ENCODE measurements at places on chromosomes 4 and X. TPM values are rescaled to one million over a fixed set of nuclear protein-coding genes. Genes with fewer than 3 reads are reported as not detected.

Gene PDGFC
- polyA plus RNA-seq: 23.5 TPM

Gene LUZP4
- not detected for polyA plus RNA-seq

Gene PJA1
- polyA plus RNA-seq: 36.9 TPM

Gene SSR4
- 240 TPM for polyA plus RNA-seq

Gene SLC26A1
- polyA plus RNA-seq: 10.1 TPM

Gene MAOB
- polyA plus RNA-seq: 130 TPM

DNA sequence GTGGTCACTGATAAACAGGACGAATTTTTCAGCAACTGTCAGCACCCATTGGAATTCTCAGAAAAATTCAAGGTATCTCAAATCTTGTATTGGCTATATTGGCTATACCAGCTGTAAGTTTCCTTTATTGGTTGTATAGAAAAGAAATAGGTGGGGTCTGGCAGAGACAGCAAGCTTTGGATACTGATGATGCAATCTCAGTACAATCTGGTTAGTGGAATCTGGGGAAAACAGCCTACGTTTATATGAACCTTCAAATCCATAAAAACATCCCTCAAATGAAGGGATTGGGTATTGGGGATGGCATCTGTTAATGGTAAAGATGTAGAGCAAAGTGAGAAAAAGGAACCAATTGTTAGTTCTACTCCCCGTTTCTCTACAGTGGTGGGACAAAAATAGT lies 76.4 kb upstream of the MBNL3 start:
- no peak for DNase-seq

DNA sequence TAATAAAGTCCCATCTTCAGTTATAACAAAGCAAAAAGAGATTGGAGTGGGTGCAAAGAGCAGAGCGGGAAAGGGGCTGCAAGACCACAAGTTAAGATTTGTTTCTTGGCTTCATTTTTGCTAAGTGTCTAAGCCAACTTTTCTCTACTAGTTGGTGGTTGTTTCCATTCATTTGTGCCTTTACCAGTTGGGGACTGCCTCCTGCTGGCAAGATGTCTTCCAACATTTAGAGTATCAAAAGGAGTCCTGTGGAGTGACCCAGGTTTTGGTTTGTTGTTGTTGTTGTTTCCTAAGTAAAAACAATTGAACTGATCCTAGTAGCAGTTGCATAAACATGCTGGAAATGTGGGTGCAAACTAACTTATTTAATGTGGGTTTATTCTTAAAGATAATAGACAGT lies 121.1 kb downstream of the SPATA18 start:
- DNase-seq: no peak

GRCh38 chrX:118249146-118249545 lies 96.8 kb upstream of the WDR44 start:
- DNase-seq: no peak

GRCh38 chr4:170193496-170193895 lies 103.7 kb upstream of the AADAT start:
- DNase-seq: no peak

GRCh38 chr4:26729027-26729426 lies 131.6 kb upstream of the STIM2 start:
- DNase-seq: peak; percentile 46

- DNase-seq: no peak
These were observed 19.4 kb downstream of the RBM10 start for GRCh38 chrX:47164420-47164819.

GRCh38 chr4:54764476-54764875 lies 106.7 kb downstream of the KIT start:
- no peak for DNase-seq

GRCh38 chr4:189202869-189203271 lies 737.8 kb upstream of the FRG1 start:
- peak; percentile 5 for DNase-seq

- DNase-seq: no peak
These were observed 54.4 kb upstream of the GPR174 start for GRCh38 chrX:79089896-79090584.

- no peak for DNase-seq
These were observed 24.1 kb upstream of the VCX3A start for GRCh38 chrX:6558979-6559378.

DNA sequence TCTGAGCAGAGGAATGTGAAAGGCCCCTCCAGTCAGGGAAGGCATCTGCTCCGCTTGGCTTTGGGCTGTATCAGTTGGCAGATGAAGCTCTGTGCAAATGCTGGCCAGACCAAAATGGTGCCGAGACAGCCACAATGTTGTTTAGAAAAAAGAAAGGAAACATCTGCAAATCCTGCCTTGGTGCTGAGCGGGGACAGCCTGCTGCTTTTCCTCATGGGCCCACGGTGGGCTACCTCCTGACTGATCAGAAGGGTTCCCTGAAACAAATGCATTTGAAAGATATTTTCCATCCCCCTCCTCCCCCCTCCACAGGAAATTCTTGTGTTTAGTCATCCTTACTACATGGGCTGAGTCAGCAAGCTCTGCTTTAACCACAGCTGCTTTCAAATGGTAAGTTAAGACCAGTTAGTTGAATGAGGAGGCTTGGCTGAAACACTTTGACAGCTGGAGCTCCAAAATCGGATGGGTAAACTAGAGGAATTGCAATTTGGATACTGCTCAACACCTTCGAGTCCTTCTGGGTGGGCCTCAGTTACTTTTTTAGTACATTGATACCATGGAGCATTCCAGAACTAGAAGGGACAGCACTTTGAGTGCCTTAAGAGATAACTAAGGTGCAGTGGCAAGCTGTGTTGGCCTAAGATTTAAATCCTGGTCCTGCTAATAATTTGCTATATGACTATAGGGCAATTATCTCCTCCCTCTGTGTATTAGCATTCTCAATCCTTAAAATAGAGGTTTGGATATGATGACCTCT lies 36.0 kb downstream of the PLAC1 start:
- no peak for DNase-seq

GRCh38 chr4:149398993-149399392 lies 416.6 kb downstream of the IQCM start:
- no peak for DNase-seq

DNA sequence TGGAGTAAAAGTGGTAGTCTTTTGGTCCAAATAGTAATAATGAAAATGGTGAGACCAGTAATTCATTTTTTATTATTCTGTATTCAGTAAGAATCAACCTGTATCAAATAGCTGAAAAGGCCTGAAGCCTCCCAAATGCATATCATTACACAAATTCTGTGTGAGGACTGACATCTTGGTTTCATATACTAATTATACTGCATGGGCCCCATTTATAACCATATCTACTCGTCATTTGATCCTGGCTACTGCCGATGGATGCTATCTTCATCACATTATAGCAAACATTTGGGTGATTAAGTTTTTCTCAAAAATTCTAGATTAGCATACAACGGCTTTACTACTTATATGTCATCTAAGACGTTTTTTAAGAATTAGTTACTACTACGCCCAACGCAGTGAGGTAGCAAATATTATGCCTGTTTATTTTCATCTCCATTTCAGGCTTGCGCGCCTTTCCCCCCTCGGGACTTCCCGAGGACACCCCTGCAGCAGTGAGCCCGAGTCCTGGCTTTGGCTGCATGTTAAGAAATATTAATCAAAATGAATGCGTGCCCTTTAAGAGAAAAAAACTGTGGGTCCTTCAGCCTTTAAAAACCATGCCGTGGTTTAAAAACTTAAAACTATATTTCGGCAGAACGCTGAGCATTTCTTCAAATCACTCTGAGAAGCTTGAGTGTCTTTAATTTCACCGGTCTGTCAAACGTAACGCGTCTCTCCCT lies 814 bp upstream of the MMAA start:
- no peak for DNase-seq

DNA sequence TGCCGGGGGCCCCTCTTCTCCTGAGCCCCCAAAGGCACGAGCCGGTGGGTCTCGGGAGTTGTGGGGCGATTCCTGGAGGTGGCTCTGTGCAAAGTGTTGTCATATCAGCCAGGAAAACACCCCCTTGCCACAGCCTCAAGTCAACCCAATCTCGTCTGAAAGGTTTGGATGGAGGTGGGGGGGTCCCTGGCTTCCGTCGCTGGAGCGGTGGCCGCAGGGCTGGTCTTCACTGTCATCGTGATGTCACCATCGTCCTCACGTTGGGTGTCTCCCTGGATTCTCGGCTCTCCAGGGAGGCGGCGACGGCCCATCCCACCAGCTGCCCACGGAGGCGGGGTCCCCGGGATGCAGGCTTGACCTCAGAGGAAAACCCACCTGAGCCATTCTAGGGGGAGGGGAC lies 38.3 kb upstream of the PPP2R3B start:
- DNase-seq: no peak

DNA sequence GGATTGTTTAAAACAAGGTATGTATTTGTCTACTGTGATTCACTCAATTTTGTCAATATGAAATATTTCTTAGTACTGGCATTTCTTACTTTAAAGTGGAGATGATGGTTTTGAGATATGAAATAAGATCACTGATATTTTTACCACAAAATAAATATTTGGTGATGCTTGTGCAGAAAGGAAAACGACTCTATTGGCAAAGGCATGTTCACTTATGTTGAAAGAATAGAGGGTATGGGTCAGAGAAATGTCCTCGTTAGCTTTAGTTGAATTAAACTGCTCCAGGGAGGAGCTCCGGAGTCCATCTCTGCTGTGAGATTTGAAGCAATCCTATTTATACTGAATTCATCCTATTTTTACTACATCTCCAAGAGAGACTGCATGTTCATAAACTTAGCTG lies 84.2 kb downstream of the SH3BGRL start:
- DNase-seq: no peak

DNA sequence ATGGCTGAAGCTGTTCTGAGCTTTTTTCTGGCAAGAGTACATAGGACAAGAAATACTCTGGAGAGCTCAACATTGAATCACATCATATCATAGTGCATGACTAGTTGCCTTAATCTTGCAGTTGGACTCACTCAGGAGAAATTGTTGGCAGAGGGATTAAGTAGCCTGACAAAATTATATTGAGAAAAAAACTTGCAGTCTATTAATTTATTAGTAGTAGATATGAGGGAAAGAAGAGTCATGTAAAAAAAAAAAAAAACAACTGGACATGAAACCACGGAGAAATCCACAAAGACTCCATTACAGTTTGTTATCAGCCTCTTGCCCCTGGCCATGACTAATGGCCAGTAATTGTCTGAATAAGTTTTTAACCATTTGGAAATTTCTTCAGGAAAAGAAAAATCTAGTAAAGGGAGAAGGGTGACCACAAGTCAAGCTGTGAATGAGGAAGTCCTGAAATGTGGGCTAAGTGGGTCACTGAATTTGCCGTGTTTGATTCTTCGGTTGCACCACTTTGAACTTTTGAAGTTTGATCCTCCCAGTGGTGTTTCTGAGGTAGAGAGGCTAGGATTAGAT lies 45.6 kb downstream of the FHL1 start:
- no peak for DNase-seq

- DNase-seq: no peak
These were observed 143.2 kb upstream of the DGKK start for GRCh38 chrX:50613846-50614245.
